Sciatic nerve (tissue), 2 donors: ENCODE measurements at places on chromosomes 5 and 9.

GRCh38 chr9:131346559-131346958 lies 47.3 kb upstream of the PRRC2B start:
- DNase-seq = no peak

GRCh38 chr5:149632311-149633251 lies 51.3 kb downstream of the ARHGEF37 start:
- DNase-seq = no peak

DNA sequence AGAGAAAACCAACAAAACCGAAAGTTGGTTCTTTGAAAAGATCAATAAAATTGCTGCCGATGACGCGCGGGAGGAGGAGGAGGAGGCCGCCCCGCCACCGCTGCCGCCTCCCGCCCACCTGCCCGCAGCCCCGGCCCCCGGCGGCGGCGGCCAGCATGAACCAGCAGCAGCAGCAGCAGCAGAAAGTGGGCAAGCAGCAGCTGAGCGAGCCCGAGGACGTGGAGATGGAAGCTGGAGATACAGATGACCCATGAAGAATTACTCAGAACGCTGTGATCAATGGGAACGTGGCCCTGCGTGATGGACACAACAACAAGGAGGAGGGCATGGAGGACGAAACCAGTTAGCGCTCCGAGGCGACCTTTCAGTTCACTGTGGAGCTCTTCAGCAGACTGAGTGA lies 53.9 kb upstream of the EFNA5 start:
- no peak for DNase-seq

DNA sequence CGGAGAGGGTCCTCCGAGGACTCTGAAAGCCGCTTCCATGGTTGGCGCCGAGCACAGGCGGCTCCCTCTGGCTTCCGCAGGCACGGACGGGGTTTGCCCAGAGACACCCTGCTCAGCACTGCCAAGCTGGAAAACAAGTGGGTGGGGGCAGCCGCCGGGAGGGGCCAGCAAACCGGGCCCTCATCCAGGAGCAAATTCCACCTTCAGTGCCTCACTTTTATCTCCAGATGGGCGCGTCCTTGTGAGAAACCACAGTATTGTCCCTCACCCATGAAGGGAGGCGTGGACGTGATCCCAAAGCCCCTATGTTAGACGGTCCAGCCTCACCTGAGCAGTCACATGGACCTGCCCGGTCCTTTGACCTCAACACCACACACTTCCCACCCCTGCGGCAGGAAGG lies 29.0 kb downstream of the MED10 start:
- no peak for DNase-seq

DNA sequence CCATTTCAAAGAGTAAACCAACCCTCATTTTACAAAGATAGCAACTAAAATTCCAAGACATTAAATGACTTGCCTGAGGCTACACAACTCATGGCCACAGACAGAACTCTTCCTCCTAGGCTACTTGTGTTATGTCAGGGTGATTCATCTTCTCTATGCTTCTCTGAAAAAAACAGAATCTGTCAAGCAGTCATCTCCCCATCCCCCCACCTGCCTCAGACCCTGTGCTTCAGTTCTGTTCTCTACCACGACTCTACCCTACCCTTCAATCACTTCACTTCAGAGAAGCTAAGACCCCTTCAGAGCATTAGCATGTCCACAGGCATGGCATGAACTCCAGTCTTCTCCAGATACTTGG lies 277.7 kb upstream of the PTGER4 start:
- no peak for DNase-seq

DNA sequence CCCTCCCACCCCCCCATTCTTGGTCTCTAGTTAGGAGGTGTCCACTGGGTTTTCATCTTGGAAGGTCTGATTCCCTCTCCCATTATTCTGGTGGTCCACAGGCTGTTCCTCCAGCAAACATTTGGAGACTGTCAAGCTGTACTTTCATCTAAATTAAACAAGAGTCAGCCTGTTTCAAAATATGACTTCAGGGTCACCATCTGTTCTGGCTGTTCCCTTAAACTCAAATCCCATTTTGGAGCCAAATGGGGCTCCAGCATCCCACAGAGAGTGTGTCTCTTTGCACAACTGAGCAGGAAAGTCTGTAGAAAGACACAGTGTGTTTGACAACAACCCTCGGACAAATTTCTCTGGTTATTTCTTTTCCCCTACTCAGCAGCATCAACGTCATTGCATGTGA lies 20.5 kb downstream of the COL15A1 start:
- no peak for DNase-seq

- DNase-seq = no peak
Measured at GRCh38 chr5:30104872-30105596, 1088.5 kb upstream of the CDH6 start.

DNA sequence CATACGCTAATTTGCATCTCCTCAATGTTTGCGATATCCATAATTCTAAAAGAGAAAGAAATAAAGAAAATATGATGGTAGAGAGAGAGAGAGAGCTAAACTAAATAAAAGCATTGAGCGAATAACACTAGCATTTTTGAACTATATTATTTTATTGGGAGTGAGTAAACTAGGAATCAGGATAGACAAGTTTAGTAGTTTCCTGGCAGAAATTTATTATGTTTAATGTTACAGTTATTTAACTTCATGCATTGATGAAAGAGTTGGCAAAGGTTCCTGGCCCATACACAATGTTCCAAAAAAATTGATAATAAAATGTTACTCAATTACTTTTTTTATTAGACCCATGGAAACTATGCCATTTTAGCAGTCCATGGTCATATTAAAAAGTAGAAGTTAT lies 1708.2 kb upstream of the CDH6 start:
- no peak for DNase-seq

- DNase-seq = no peak
Measured at GRCh38 chr9:89353989-89354388, 35.7 kb downstream of the SECISBP2 start.

GRCh38 chr9:72857624-72857996 lies 95.2 kb downstream of the ALDH1A1 start:
- no peak for DNase-seq

GRCh38 chr9:35700031-35700430 lies 10.3 kb upstream of the TPM2 start:
- DNase-seq = no peak

DNA sequence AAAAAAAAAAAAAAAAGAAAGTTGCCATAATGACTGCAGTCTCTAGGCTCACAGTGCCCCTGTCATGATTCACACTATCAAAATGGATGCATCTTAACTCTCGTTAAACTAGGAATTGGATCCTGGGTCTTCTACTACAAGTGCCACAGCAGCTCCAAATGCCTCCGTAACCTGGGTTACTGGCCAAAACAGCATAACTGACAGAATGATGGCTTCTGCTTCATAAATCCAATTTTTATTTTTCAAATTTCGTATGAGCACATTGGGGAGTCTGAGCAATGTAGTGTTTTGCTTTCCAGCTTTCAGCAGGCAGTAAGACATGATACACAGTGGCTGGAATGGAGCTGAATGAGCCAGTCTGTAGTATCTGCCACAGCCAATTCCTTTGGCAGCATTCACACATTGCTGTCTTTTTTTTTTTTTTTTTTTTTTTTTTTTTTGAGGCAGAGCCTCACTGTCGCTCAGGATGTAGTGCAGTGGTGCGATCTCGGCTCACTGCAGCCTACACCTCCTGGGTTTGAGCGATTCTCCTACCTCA lies 36.0 kb upstream of the NPM1 start:
- no peak for DNase-seq

GRCh38 chr5:10291692-10292339 lies 15.9 kb downstream of the CMBL start:
- DNase-seq = no peak

GRCh38 chr5:45017568-45017967 lies 208.8 kb downstream of the MRPS30 start:
- no peak for DNase-seq

- peak; percentile 32 for DNase-seq
Measured at GRCh38 chr5:181170237-181170825, 22.9 kb downstream of the OR2V2 start.

DNA sequence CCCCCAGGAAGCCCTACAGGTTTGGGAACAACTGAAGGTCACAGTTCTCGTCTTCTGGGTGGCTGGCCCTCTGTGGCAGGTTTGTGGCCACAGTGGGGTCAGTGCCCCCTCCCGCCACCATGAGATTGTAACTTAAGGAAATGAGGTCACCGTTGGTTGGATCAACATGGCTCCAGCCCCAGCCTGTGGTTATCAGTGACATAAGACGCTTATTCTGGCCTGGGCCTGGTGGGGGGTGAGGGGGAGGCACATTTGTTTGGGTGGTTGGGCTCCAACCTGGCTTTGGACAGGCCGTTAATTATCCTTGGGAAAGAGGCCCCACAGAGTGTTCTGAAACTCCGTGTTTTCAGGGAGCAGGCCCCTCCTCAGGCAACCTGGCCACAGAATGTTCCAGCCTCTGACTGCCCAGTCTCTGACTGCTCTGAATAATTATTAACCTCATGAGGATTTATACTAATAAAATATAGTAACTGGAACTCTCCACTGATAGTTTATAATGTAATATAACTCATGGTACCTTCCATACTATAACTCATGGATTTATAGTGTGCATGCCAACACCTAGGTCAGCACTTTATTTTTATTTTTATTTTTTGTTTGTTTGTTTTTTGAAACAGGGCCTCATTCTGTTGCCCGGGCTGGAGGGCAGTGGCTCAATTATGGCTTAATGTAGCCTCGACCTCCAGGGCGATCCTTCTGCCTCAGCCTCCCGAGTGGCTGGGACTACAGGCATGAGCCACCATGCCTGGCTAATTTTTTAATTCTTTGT lies 58.0 kb upstream of the RPL26L1 start:
- DNase-seq = no peak

GRCh38 chr9:259405-260404 lies 45.0 kb downstream of the DOCK8 start:
- DNase-seq = no peak

- no peak for DNase-seq
Measured at GRCh38 chr9:95060916-95061315, 256.6 kb downstream of the FANCC start.

DNA sequence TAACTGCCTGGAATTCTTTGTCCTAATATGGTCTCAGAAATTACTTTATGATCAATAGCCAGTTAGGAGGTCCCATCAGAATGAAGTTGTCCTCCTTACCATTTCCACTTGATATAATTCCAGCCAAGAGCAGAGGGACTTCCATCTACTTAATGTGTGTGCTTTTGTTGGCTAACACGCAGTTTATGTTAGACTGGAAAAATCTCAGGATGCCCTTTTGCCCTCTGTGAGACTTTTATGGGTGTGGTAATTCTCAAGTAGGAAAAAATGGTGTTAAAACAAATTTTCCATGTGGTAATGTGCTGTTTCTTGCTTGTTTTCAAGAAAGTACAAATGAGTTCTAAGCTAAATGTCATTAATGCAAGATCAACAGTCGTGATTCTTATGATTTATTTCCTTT lies 327.1 kb downstream of the MTRR start:
- DNase-seq = no peak

GRCh38 chr5:95673081-95673480 lies 9.7 kb downstream of the SPATA9 start:
- no peak for DNase-seq

DNA sequence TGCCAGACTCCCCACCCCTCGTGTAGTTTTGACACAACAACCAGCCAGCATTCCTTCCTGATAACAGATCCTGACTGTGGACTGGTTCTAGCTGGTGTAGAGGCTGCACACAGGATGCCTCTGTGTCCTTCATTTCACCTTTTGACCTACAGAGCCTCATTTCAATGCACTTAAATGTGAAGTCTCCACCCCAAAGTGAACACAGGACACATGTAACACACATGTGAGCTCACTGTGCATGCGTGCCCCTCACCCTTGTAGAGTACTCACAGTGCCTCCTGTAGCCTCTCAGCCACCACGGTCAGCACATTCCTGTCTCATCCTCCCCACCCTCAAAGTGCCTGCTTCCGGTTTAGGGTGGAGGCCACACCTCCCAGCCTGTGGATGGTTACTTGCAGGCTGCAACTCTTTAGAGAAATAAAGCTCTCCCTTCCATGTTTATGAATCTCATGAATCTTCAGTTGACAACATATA lies 11.6 kb upstream of the NKD2 start:
- peak; percentile 38 for DNase-seq

GRCh38 chr5:34849253-34849652 lies 10.3 kb downstream of the TTC23L start:
- DNase-seq = no peak

- no peak for DNase-seq
Measured at GRCh38 chr9:21574261-21574660, 92.1 kb upstream of the IFNE start.

DNA sequence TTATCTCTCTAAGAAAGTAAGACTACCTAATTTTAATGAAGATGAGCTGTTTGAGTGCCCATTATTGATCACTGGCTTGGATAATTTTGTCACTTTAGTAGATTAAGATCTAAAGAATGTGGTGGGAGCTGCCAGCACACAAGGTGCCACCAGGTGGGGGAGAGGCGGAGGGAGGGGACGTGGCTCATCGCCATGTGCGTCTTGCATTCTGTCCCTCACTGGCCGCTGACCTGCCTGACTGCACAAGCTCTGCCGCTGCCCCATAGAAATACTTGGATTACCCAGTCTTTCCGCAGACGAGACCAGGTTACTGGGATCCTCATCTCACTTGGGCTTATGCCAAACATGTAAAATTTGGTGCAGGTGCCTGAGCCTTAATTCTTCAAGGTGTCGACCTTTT lies 37.6 kb downstream of the RHOBTB3 start:
- DNase-seq = no peak

DNA sequence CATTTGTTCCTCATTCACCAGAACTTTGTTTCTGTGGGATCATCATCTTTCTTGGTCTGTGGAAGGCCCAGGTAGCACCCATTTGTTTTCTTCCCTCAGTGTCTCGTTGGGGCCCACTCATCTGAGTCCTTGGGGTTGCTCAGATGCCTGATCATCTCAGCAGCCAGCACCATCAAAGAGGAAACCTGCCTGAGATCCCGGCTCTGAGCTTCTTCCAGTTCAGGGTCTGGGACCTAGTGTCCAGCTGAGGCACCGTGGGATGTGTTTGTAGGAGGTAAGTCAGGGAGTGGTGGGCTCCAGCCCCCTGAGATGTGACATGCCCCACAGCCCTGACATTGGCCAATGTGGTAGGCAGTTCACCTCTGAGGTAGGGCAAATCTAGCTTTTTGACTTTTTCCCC lies 9.4 kb upstream of the CD180 start:
- no peak for DNase-seq

DNA sequence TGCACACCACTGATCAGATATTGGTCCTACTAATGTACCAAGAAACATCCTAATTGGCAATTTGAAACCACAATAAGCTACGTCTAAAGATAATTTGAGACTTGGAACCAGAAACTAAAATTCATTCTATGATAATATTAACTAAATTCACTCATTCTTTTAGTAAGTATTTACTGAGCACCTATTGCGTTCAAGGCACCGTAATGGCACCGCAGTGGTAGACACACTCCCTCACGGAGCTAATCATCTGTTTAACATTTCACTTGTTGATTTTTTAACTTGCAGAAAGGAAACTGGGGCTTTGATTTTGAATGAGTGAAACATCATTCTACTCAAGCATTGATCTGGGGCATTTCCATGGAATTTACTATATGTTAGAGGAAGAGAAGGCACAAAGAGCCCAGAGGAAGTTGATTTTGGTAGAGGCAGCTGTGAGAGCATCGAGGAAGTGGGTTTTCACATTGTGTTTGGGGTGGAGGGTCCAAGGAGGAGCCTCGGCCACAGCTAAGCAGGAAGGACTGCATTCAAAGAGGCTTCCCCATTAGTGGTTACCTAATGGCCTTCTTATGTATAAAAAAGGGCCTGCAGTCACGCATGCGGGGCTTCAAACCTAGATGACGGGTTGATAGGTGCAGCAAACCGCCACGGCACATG lies 7.1 kb downstream of the RAPGEF1 start:
- DNase-seq = no peak

- DNase-seq = no peak
Measured at GRCh38 chr5:83925321-83925954, 204.8 kb upstream of the HAPLN1 start.

GRCh38 chr5:64519263-64519662 lies 13.4 kb downstream of the RGS7BP start:
- DNase-seq = no peak
